ENCODE measurements at places on chromosomes 3 and 15.
A peak's percentile ranks its signal among the peaks of the same experiment; 100 is the strongest.

DNA sequence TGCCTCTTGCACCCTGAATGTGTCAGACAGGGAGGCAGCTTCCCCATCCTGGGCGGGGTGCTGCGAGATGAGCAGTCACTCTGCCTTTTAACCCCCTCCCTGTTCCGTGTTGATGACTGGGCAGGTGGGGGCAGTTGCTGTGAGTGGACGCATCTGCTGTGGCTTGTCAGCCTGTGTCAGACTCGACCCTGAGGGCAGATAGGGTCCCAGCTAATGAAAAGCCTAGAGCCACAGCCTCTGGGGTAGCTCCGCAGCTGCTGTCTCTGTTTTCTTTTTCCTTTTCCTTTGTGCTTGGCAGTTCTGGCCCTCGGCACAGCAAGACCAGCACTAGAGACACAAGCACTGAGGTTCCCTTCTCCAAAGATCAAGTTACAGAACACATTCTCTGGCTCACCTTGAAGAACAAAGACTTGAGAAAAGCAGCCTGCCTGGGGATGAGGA lies 43.0 kb upstream of the GLCE start:
- DNase-seq = no peak

GRCh38 chr3:23987356-23987755 lies 42.3 kb downstream of the NR1D2 start:
- DNase-seq = no peak

DNA sequence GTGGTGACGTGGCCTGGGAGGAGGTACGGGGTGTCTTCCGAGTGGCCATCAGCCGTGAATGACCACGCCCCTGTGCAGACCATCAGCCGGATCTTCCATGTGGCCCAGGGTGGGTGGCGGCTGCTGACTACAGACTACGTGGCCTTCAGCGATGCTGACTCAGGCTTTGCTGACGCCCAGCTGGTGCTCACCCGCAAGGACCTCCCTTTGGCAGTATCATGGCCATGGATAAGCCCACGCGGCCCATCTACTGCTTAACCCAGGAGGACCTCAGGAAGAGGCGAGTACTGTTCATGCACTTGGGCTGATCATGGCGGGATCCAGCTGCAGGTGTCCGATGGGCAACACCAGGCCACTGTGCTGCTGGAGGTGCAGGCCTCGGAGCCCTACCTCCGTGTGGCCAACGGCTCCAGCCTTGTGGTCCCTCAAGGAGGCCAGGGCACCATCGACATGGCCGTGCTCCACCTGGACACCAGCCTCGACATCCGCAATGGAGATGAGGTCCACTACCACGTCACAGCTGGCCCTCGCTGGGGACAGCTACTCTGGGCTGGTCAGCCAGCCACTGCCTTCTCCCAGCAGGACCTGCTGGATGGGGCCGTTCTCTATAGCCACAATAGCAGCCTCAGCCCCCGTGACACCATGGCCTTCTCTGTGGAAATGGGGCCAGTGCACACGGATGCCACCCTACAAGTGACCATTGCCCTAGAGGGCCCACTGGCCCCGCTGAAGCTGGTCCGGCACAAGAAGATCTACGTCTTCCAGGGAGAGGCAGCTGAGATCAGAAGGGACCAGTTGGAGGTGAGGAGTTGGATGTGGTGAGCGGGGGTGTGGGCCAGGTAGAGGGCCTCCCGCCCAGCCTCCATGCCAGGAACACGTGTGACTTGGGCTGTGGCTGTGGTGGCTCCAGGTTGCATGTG lies 178.4 kb downstream of the TBC1D2B start:
- DNase-seq = no peak

DNA sequence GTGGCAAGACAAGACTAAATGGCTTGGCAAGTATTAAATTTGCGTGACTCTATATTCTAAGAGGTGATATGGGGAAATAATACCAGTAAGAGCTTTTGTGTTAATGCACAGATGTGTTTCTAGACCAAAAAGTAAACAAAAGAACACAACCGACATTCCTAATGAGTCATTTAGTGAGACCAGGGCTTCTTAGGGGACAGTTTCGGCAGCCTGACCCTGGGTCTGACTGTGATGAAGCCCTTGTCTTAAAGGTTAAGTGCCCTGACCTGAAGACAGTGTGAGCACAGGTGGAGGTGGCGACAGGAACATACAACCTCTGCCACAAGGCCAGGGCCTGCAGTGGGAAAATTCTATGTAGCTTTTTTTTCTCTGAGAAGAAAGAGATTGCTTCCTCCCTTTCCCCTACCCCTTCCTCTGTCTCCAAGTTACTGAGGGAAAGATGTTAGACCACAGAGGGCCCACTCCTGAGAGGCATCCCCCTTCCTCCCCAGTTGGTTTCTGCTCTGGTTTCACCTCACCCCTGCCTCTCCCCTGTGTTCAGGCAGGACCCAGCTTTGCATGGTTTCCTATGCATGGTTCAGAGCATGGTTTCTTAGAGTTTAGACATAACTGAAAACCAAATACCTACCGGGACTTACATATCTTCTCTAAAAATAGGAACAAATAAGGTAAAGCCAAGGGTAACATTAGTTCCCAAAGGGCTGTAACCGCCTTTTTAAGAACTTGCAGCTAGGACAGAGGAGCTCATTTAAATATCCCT lies 24.8 kb upstream of the CMTM7 start:
- no peak for DNase-seq

- DNase-seq = peak; percentile 82
Observed at GRCh38 chr3:183116025-183116614, 16.8 kb upstream of the MCCC1 start.

GRCh38 chr15:56342653-56343052 lies 22.6 kb upstream of the TEX9 start:
- DNase-seq = no peak

GRCh38 chr3:127821394-127821793 lies 921 bp downstream of the MGLL start:
- no peak for DNase-seq

GRCh38 chr15:75335313-75335704 lies 554 bp upstream of the COMMD4 start:
- DNase-seq = no peak

- DNase-seq = no peak
Observed at GRCh38 chr3:13358643-13359042, 61.5 kb downstream of the NUP210 start.

- no peak for DNase-seq
Observed at GRCh38 chr15:98003518-98003917, 43.0 kb downstream of the ARRDC4 start.

GRCh38 chr15:90479656-90480055 lies 50.1 kb upstream of the CRTC3 start:
- no peak for DNase-seq

DNA sequence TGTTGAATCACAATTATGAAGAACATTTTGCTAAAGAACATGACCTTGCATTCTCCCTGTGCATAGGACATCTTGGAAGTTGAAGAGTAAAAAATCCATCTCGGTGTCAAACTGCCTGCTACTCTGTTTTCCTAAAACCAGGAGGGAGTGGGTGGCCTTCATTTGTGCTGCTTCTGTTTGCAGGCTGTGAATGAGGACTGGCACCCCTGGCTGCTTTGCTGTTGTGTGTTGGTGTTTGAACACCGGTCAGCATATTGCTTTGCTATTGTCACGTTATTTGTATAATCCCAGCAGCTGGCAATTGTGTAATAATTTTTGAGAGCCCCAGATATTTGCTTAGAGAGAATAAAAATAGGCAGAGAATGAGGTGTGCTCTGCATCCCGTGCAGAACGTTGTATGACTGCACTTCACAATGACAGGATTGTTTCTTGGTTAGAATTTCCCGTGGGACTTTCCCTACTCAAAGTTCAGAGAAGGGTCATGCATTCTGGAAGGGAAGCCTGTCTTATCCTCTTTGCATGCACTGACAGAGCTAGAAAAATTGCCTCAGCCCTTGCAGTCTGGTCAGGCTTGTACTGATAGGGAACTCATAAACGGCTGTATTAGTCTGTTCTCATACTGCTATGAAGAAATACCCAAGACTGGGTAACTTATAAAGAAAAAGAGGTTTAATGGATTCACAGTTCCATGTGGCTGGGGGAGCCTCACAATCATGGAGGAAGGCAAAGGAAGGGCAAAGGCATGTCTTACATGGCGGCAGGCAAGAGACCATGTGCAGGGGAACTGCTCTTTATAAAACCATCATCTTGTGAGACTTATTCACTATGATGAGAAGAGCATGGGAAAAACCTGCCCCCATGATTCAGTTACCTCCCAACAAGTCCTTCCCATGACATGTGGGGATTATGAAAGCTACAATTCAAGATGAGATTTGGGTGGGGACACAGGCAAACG lies 16.3 kb downstream of the SV2B start:
- no peak for DNase-seq

DNA sequence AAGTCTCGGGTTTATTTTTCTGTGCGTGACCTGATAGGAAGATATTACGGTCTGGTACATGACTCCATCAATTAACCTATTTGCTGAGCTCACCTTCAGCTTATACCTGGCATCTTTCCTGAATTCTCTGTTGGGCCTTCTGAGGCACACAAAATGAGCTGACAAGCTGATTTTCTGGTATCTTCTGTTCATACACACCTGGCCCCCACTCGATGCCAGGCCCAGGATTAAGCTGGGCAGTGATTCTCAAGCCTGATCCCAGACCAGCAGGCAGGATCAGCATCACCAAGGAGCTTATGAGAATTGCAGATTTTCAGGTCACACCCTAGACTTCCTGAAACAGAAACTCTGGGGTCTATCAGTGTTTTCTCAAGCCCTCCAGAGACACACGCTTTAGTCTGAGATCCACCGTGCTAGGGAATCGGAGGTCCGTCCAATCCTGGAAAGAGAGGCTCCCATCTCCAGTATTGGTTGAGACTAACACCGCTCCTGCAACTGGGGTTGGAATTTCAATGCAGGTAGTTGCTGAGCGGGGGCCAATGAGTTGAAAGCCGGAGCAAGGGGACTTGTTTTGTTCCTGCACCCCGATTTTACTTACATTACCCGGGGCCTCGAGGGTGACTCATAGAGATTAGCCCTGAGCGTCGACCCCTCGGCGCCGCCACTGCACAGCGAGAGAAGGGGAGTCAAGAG lies 636 bp upstream of the EIF1B start:
- no peak for DNase-seq

DNA sequence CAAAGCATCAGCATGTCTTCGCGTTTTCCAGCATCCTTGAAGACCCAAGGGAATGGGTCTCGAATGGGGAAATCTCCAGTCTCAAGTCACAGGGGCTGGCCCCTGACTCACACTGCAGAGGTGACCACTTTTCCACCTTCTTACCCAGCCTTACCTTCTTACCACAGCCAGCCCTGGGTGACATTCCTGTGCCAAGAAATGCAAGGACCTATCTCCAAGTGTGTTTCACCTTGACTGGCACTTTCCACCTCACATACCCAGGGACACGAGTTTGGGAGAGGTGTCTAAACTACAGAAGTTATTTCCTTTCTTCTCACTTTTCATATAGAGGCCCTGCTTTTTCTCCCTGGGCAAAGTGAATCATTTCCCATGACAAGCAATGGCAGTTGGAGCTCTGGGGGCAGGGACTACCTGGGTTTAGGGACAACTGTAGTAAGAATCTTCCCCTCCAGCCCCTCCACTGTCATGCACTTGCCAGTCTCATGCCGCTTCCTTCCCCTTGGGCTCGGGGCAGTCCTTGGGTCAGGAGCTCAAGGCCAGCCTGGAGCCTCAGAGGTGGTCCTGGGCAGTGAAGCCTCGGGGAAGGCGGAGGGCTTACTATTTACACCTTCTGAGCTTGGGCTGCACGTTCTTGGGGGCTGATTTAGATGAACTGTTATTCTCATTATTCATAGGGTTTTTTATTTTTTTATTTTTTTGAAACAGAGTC lies 16.8 kb downstream of the PAQR5 start:
- DNase-seq = no peak

GRCh38 chr3:191136347-191136746 lies 62.7 kb upstream of the OSTN start:
- DNase-seq = peak; percentile 27

DNA sequence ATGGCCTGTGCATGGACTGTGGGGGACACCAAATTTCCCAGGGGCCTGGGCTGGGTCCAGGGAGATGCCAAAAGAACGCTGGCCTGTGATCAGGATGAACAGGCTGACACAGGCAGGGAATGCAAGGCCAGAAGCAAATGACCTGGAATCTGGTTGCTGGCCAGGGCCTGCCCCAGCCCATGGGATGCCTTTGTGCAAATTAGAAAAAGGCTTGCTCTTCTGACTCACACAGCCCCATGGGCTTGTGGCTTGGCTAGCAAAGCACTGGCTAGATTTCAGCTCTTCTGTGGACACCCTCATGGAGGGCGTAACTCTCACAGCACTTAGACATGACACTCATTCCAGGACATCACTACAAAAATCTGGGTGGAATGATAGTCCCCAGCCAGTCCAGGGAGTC lies 356.0 kb downstream of the SHQ1 start:
- no peak for DNase-seq

- no peak for DNase-seq
Observed at GRCh38 chr15:60814062-60814461, 335.1 kb upstream of the ICE2 start.

GRCh38 chr15:57540736-57541135 lies 51.0 kb upstream of the MYZAP start:
- DNase-seq = no peak

DNA sequence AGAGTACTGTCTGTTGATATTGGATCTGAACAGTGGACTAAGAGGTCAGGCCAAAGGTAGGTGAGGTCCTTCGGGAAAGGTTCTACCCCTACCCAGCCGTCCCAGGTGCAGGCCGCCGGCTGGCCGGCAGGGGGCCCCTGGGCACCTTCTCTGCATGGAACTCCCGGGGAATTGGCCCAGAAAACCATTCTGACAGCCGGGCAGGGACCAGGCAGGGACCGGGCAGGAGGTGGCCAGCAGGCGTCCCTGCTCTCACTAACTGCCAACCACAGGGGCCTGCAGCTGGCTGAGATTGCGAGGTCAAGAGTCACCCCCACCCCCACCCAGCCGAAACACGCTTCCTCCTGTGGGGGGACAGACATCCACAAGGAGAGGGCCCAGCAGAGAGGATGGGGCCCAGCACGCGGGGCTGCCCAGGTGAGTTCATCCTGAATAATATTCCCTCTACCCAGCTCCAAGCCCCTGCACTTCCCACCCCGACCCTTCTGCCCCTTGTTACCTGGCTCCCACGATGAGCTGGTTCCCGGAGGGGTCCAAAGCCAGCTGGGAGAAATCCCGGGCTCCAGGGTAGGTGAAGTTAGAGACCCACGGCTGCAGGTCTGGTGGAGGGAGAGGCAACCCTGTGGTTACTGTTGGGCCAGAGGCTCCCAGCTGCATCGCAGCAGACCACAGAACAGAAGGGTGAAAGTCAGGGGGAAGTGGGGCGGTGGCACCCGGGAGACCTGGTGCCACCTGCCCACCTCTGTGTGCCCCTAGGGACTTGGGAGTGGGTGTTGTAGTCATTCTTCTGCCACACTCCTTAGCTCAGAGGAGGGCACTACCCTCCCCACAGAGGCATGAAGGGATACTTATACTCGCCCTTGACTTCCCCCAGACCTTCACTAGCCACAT lies 84.4 kb downstream of the SEMA5B start:
- DNase-seq = peak; percentile 50

Measured in iPS DF 6.9 (cell line).